ENCODE measurements at places on chromosomes 1 and 21.

GRCh38 chr1:7921796-7922195 is 18.8 kb downstream of the TNFRSF9 start:
- no peak for DNase-seq

DNA sequence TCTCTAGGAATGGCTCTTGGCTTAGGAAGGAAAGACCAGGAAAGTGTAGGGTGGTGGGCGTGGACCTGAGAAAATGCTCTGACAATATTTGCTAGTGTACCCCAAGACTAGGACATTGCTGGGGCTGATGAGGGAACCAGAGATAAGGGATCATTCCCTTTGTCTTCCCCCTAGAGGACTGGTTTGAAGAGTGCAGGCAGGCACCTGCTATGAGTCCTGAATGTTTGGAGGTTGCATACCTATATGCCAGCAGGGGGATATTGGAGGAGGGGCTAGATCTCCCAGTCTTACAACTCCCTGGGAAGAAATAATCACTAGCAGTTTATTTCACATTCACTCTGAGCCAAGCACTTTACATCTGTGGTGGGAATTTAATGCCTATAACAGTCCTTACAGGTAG is 6.0 kb upstream of the BCL10 start:
- no peak for DNase-seq

DNA sequence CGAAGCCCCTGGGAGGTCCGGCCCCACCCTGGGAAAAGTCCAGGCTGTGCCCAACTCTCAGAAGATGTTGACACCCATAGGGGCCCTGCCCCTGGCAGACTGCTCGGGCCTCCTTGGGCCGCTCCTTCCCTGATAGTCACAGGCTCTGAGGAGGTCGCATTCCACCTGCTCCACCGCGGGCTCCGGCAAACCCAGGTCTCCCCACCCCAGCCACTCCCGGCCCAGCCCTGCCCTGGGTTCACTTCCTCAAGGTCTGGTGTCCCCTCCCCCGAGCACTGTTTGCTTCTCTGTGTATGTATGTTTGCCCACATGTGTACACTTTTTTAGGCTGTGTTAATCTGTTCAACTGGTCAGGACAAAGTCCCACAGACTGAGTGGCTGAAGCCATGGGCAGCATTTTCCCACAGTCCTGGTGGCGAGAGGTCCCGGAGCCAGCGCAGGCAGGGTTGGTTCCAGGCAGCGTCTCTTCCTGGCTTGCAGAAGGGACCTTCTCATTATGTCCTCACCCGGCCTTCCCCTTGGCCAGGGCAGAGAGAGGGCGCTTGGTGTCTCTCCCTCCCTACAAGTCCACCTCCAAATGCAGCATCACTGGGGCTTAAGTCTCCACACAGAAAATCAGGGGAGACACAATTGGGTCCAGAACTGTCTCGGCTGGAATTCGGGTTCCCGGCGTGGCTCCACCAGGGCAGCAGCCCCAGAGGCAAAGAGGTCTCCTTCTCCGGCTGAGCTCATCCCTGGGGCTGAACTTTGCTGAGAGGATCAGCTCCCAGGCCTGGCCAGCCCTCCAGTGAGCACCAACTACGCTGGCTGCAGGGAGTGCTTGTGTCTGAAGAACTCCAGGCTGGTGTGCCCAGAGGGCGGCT is 10.5 kb upstream of the PRXL2B start:
- no peak for DNase-seq

- no peak for DNase-seq
These were observed 65.2 kb downstream of the PSMG1 start for GRCh38 chr21:39118061-39118460.

- DNase-seq = no peak
These were observed 74.2 kb upstream of the PGD start for GRCh38 chr1:10324627-10325026.

DNA sequence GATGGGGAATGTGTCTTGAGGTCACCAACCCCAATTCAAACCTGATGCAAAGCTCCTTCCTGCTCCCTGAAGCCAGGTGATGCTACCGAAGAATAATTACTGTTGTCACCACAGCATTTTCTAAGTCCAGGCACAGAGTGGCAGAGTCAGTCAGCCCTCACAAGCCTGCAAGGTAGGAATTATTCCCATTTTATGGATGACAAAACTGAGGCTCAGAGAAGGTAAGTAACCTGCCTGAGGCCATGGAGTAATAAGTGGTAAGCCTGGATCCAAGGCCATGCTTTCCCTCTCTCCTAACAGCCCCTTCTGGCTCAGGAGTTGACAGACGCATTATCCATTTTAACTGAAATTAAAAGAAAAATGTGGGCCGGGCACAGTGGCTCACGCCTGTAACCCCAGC is 23.0 kb downstream of the CTNNBIP1 start:
- no peak for DNase-seq

- DNase-seq = peak; percentile 77
These were observed 350 bp upstream of the S100A6 start for GRCh38 chr1:153536012-153536670.

DNA sequence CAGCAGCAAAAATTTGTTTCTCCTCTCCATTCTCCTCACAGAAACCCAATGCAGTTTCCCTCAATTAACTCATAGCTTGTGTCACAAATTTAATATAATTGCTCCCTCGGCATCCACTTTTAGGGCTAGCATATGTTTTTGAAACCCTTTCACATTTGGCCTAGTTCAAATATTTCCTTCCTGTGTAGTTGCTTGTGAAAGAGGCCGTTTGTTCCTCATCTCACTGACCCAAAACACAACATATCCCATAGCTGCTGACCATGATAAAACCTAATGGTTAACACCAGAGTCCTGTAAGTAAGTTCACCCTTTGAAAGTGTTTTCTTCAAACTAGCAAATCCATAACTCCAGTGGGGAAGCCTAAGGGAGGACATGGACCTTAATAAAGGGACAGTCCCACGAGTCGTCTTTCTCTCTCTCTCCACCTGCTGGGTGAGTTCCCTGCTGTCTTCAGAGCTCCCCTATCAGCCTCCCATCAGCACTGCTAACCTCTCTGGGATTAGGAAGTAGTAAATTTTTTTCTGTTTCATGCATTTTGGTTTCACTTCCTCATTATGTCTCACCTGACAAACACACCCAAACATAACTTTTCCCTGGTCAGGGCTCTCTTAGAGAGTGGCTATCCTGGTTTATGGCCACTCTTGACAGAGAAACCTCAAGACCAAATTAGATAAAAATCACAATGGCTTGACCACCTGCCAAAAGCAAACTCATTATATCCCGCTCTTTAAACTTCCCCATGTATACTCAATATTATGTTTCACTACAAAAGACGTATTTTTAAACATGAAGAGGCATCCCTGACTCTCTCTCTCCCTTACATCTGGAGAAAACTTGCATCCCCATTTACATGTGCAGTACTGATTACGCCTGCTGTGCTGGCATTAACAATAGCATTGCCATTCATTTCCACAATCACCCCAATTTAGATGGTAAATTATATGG is 177.7 kb upstream of the HP1BP3 start:
- no peak for DNase-seq

DNA sequence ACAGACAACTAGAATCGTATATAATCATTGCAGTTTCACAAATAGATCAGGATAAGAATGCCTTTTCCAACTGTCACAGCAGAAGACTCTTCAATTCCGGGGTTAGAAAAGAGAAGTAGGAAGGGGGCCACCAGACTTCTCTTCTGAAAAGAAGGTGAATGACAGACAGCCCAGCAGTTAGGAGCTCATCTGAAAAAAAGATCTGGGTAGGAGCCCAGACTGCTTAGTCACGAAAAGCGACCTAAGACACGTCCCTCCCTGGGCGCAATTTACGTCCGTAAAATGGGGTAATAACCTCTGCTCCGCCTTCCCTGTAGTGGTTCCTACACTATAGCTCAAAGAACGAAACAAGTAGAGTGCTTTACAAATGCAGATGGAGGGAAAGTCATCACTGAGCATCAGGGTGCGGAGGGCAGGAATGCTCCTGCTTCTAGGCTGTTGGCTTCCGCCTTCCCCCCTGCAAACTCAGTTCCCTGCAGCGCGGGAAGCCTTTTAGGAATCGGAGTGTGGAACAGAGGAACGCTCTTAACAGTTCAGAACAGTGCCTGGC is 582 bp downstream of the ORC1 start:
- DNase-seq = peak; percentile 23

- no peak for DNase-seq
These were observed 440.0 kb downstream of the MATN1 start for GRCh38 chr1:30283199-30283962.

DNA sequence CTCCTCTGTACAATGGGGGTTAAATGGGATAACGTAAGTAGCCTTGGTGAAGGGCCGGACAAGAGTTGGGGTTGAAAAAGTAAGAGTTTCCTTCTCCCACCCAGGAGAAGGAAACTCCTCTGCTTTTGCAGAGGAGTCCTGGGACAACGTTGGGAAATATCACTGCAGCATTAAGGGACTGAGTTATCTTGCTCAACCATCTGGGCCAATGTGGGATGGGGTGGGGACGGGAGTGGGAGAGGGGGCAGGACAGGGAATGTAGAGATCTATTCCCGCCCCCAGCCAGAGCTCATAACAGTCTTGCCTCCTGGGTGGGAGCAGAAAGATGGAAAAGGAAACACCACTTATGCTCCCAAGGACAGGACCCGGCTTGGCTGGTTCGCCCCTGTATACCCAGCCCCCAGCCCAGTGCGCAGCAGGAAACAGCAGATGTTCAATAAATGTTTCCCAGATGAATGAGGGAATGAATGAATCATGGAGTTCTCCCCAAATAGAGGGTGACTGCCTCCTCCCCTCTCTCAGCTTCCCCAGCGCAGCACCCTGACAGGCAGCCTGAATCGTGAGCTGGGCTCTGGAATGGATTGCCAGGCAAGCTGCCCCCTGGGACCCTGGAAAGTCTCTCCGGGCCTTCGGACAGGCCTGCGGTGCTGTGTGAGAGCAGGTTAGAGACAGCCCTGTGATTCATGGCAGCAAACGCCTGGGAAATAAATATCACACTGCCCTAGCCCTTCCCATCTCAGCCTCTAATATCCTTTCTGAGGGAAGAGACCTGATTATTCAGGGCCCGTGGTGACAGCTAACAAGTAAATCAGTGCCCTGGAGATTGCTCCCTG is 24.8 kb downstream of the FBXO2 start:
- no peak for DNase-seq

- DNase-seq = no peak
These were observed 1.2 kb downstream of the EFHD2 start for GRCh38 chr1:15410884-15411245.

DNA sequence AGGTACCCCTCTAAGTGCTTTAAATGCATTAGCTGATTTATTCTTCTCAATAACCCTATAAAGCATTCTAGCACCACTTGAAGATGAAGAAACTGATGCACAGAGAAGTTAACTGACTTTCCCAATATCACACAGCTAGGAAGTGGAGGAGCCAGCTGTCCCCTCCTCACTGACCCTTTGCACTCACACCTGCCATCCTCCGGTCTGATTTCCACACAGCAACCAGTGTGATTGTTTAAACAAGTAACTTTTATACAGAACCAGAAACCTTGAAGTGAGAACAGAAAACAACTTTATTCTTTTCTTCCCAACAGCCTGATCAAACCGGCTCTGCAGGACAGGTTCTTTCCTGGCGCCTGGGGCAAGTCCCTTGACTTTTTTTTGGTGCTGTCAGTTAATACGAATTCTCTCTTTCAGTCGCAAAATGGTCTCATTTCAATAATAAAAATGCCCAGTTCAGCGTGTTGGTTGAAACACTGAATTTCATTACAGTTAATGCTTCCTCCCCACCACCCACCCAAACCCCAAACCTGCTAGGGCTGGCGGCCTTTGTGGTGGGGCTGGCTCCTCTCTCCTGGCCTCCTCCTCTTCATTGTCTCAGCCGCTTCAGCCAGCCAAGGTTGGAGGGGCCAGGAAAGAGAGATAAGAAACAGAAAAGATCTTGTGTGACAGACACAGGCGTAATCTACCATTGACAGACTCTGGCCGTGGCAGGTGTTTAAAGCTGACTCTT is 26.4 kb upstream of the EEIG2 start:
- DNase-seq = peak; percentile 10

DNA sequence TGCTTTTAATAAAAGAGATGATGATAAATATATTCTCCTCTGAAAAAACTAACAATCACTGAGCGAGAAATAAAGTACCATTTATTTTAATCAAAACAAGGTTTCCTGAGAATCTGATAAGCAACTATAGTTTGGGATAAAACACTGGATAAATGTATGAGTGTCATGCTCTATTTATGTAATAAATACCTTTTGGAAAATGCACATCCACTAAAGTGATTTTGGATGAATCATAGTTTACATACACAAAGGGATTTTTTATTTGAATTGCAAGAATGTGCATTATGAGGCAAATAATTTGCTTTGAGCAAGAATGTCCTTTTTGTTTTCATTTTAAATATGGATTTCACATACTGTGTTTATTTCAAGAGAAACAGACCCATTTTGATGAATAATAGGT is 1483.5 kb downstream of the MRPL39 start:
- DNase-seq = no peak

DNA sequence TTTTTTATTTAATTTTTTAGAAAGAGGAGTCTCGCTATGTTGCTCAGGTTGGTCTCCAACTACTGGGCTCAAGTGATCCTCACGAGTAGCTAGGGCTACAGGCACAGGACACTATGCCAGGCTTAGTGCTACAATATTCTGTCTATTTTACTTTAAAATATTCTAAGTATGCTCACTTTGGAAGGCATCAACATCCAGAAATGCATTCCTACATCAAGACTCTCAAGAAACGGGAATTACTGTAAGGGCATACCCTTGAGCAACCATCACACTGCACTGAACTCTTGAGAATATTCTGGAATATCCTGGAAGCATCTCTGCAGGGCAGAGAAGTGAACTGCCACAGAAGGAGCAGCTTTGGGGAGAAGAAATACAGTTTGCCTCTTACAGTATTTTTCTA is 565 bp upstream of the DMRTB1 start:
- DNase-seq = no peak

DNA sequence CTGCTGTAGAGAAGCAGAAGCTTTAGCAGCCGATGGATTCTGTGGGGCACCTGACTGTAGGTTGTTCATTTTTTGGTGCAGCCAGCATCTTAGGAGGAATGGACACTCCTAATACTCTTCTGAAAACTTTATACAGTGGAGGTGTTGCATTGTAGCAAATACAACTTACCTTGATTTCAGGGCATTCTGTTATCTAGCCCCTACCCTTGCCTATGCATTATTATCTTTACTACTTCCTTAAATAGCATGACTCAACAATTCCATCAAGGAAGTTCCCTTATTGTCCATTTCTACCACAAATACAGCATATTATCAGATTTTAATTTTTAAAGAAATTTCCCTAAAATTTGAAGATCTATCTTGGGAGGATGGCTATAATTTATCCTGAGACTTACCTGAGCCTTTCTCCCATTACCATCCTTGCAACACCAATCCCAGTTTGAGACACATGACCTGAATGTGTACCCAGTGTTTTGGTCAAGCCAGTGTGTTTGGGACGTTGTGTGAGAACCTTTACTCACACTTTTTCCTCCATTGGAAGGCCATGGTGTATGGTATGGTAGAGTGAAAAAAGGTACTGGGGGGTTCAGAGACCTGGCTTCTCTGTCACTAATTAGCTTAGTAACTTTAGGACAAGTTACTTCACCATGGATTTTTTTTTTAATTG is 9.2 kb downstream of the POU2F1 start:
- no peak for DNase-seq

Data from stimulated activated CD8-positive, alpha-beta memory T cell treated with anti-CD3 and anti-CD28 coated beads, Interleukin-4, amount 100 ng/mL, for 24 hours (primary cell).